ENCODE measurements at places on chromosomes 5 and 9. TPM values are rescaled to one million over a fixed set of nuclear protein-coding genes. Genes with fewer than 3 reads are reported as not detected.

MLLT3 gene
- 27.5 TPM for polyA plus RNA-seq

FOXI1 gene
- polyA plus RNA-seq = 7.9 TPM

INSL6 gene
- polyA plus RNA-seq = 1.1 TPM

CNTFR gene
- polyA plus RNA-seq = 49.5 TPM

ROPN1L gene
- 1.6 TPM for polyA plus RNA-seq

Data from renal cortex interstitium (tissue), 15 donors.